Brain microvascular endothelial cell (primary cell): ENCODE measurements at places on chromosomes 5 and 9.

DNA sequence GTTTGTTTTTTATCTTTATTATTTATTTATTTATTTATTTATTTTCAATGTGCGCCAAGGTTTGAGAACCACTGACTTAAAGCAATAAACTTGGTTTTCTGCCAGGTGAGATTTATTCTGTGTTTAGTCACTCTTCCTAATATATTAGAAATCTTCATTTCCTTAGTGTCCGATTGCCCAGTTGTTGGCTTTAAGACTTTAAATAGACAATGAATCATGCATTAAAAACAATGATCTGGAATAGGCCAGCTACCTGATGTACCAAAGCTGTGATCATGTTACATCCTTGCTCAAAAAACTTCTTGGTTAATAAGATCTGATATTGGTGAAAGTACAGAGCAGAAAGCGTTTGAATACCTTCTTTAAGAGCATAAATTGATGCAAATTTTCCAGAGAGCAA, 52.1 kb upstream of the ERBIN start:
- DNase-seq: peak; percentile 11

GRCh38 chr5:159319832-159320231, 10.5 kb downstream of the IL12B start:
- no peak for DNase-seq

GRCh38 chr9:89549031-89549644, 51.2 kb upstream of the SEMA4D start:
- peak; percentile 60 for DNase-seq

DNA sequence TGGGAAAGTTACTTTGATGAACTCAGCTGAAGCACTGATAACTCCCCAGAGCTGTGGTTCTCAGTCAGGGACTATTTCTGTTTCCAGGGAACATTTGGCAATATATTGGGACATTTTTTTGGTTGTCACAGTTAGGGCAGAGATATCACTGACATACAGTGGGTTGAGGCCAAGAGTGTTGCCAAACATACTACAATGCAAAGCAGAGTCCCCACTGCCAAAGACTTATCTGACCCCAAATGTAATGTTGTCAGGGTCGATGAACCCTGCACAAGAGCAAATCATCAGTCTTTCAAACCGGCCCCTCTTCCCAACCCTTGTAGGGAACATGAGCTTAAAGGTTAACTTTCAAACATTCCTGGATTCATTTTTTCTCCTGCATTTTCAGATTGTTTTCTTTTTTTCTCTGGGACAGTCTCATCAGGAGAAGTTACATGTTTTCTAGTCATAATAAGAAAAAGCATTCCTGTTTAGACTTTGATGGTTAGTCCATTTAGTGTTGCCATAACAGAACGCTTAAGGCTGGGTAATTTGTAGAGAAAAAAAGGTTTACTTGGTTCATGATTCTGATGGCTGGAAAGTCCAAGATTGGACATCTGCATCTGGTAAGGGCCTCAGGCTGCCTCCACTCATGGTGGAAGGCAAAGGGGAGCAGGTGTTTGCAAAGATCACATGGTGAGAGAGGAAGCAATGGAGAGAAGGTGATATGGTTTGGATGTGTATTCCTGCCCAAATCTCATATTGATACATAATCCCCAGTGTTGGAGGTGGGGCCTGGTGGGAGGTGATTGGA, 18.8 kb upstream of the SUB1 start:
- DNase-seq: no peak

- DNase-seq: no peak
These were observed 1272.3 kb upstream of the CDH9 start for GRCh38 chr5:28310696-28311095.

DNA sequence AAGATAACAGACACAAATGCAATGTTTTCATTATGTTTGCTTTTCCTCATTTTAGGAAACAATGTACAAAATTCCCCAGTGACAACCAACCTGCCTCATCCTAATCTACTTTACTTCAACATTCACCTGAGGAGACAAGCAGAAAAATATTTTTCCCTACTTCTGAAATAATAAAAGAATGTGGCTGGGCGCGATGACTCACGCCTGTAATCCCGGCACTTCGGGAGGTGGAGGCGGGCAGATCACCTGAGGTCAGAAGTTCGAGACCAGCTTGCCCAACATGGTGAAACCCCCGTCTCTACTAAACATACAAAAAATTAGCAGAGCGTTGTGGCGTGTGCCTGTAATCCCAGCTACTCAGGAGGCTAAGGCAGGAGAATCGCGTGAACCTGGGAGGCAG, 36.9 kb downstream of the MYO10 start:
- DNase-seq: no peak
